ENCODE measurements at places on chromosomes 2 and 18. TPM values are rescaled to one million over a fixed set of nuclear protein-coding genes. Genes with fewer than 3 reads are reported as not detected.

The RAX gene
- not detected for total RNA-seq

The XDH gene
- not detected for total RNA-seq

The WDR54 gene
- total RNA-seq = 23.3 TPM

The C1QL2 gene
- not detected for total RNA-seq

The L3MBTL4 gene
- 5.9 TPM for total RNA-seq

The TMEM37 gene
- total RNA-seq = 0.51 TPM

The NPC1 gene
- total RNA-seq = 36.4 TPM

The HOXD12 gene
- total RNA-seq = not detected

The TANC1 gene
- total RNA-seq = 92.6 TPM

The LMAN2L gene
- 24.2 TPM for total RNA-seq

The MROH2A gene
- not detected for total RNA-seq

The TM4SF20 gene
- not detected for total RNA-seq

The ANKRD30B gene
- total RNA-seq = under 0.01 TPM

The SERPINB4 gene
- total RNA-seq = not detected

The MERTK gene
- 25.0 TPM for total RNA-seq

The CRACDL gene
- total RNA-seq = 3.3 TPM

The PLGLB2 gene
- total RNA-seq = 0.65 TPM

The SERPINB12 gene
- total RNA-seq = not detected

The LRRFIP1 gene
- 305 TPM for total RNA-seq

The VPS4B gene
- total RNA-seq = 55.3 TPM

The EIF2B4 gene
- total RNA-seq = 29.3 TPM

The SLC40A1 gene
- 98.0 TPM for total RNA-seq

The B4GALT6 gene
- total RNA-seq = 3.4 TPM

The RUFY4 gene
- total RNA-seq = not detected

The ANKRD36C gene
- 56.8 TPM for total RNA-seq

The MGAT4A gene
- 89.5 TPM for total RNA-seq

The EVA1A gene
- 66.7 TPM for total RNA-seq

The CNGA3 gene
- total RNA-seq = not detected

The SMIM21 gene
- not detected for total RNA-seq

The NXPH2 gene
- not detected for total RNA-seq

The SLC19A3 gene
- total RNA-seq = not detected

The STON1 gene
- total RNA-seq = 8.1 TPM

The SUCLG1 gene
- 41.0 TPM for total RNA-seq

The FASTKD1 gene
- 29.1 TPM for total RNA-seq

The SPHKAP gene
- not detected for total RNA-seq

The CCDC74A gene
- total RNA-seq = 2.2 TPM

The MBP gene
- total RNA-seq = 6.3 TPM

The SKA1 gene
- total RNA-seq = 18.0 TPM

The ABCG8 gene
- total RNA-seq = not detected

The SRD5A2 gene
- total RNA-seq = not detected

The FHL2 gene
- total RNA-seq = 56.4 TPM

The TDRD15 gene
- total RNA-seq = not detected

Data from dermis blood vessel endothelial cell (primary cell).